Activated CD4-positive, alpha-beta T cell treated with anti-CD3 and anti-CD28 coated beads for 24 hours (primary cell): ENCODE measurements at places on chromosomes 5 and 9.

DNA sequence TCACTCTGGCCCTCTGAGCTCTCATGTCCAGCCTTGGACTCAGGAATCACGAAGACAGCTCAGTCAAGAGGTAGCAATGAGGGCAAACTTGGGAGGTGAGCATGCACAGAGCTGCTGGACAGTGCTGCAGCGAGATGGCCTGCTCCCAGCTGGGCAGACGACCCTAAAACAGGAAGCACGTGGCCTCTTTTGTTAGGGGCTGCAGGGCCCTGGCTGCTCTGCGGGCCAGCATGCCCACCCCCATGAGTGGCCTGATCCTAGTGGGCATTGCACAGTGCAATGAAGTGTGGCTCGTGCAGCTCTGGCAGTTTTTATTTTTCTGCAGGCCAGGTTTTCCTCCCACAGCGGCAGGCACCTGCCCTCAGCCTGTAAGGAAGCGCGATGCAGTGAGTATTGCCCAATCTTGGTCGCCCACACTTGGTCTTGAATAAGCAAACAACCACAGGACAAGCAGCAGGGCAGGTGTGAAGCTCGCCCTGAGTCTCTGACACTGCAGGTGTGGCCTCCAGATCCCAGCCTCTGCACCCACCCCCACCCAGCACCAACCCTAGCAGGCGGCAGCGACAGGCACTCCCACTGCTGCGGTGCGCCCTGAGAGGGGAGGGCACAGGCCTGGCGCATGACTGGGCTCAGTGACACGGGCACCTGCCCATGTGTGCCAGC is 60.8 kb downstream of the SEMA4D start:
- no peak for DNase-seq

- DNase-seq = no peak
Measured at GRCh38 chr9:131622523-131622922, 77.2 kb downstream of the PRRT1B start.

DNA sequence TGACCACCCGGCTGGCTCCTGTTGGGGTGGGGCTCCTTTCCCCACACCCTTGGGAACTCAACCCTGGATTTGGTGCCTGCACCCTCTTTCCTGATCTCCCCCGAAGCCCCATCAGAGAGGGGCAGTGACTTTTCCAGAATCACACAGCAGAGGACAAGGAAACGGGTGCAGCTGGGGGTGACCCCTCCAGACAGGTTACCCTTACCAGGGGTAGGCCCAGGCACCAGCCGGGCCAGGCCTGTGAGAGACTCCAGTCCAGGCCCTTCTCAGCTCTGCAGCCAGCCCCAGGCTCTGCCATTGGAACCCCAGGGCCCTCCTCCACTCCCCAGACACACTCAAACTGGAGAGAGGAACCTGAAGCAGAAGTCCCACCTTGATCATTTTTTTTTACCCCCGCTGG is 19.0 kb upstream of the PHYHD1 start:
- no peak for DNase-seq

GRCh38 chr9:71608825-71609447 is 159.4 kb downstream of the CEMIP2 start:
- no peak for DNase-seq

GRCh38 chr5:44646016-44646415 is 162.7 kb upstream of the MRPS30 start:
- DNase-seq = no peak
